ENCODE measurements at places on chromosomes 1 and 21.

GRCh38 chr1:244049162-244050013, 1.7 kb upstream of the ZBTB18 start:
- DNase-seq = no peak

- DNase-seq = no peak
Observed at GRCh38 chr1:243917177-243917862, 67.3 kb upstream of the AKT3 start.

GRCh38 chr1:26799479-26800142, 11.9 kb downstream of the PIGV start:
- no peak for DNase-seq

DNA sequence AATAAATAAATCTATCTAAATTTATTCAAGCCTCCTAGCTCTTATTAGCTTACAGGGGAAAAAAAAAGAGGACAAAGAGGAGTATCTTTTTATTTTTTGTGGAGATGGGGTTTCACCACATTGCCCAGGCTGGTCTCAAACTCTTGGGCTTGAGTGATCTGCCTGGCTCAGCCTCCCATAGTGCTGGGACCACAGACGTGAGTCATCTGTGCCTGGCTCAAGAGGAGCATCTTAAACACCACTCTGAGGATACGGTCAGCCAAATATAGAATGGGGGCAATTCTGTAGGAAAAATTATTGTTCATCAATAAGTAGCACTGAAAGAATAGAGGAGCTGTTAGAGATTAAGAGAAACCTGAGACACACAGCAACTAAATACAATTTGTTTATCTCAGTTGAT, 24.1 kb downstream of the SLC45A3 start:
- no peak for DNase-seq

GRCh38 chr1:17207540-17207939, 2.6 kb downstream of the PADI1 start:
- no peak for DNase-seq

Data from HAP-1 (cell line).